ENCODE measurements at places on chromosomes 16 and 17.

GRCh38 chr16:80984124-80984892 is 22.4 kb downstream of the CMC2 start:
- DNase-seq: no peak

GRCh38 chr17:2414446-2415064 is 13.7 kb upstream of the MNT start:
- DNase-seq: no peak

GRCh38 chr17:73625006-73625405 is 19.2 kb downstream of the SDK2 start:
- no peak for DNase-seq

GRCh38 chr17:68821860-68822696 is 133.1 kb downstream of the ABCA8 start:
- no peak for DNase-seq

- DNase-seq: no peak
These were observed 63.7 kb downstream of the SIAH1 start for GRCh38 chr16:48321317-48322036.

GRCh38 chr16:68059804-68060203 is 25.4 kb upstream of the NFATC3 start:
- no peak for DNase-seq

GRCh38 chr16:1525871-1526607 is 7.4 kb upstream of the TMEM204 start:
- no peak for DNase-seq

GRCh38 chr17:34370376-34370996 is 7.5 kb upstream of the CCL1 start:
- DNase-seq: no peak

GRCh38 chr17:58669853-58670252 is 22.0 kb downstream of the TEX14 start:
- DNase-seq: no peak

DNA sequence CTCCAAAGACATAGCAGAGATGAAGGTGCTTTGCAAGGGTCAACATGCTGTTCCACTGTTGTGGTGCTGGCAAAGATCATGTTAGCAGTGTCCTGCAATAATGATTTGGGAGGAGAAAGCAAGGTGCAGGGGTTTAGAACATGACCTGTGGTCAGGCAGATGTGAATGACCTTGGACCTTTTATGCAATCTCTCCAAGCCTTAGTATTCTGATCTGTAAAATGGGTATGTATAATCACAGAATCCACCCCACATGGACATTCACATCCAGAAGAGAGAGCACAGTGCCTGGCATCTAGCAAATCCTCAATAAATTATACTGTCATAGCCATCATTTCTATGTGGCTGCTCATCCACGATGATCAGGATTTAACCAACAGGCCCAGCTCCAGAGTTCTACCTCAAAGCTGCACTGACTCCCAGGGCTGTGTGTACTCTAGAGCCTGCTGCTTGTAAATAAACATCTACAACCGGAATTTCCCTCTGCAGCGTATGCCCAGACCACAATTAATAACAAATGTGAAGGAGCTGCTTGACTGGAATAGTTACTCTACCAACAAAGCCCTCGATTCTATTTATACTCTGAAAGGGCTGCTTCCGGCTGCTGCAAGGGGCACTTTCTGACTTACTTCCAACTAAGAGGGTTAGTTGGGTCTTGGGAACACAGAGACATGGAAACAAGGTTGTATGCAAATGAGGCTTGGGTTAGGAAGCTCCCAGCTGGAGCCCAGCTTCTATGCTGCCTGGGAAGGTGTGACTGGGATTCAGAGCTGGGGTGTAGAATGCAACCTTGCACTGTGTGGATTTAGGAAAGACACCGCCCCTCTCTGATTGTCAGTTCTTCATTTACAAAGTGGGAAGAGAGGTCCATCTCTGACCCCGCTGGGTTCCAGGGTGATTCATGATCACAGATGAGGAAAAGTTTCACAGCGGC is 265.2 kb downstream of the XYLT1 start:
- no peak for DNase-seq

GRCh38 chr17:63826468-63827001 is 696 bp upstream of the PSMC5 start:
- no peak for DNase-seq

GRCh38 chr17:44122816-44123355 is 555 bp downstream of the HDAC5 start:
- no peak for DNase-seq

DNA sequence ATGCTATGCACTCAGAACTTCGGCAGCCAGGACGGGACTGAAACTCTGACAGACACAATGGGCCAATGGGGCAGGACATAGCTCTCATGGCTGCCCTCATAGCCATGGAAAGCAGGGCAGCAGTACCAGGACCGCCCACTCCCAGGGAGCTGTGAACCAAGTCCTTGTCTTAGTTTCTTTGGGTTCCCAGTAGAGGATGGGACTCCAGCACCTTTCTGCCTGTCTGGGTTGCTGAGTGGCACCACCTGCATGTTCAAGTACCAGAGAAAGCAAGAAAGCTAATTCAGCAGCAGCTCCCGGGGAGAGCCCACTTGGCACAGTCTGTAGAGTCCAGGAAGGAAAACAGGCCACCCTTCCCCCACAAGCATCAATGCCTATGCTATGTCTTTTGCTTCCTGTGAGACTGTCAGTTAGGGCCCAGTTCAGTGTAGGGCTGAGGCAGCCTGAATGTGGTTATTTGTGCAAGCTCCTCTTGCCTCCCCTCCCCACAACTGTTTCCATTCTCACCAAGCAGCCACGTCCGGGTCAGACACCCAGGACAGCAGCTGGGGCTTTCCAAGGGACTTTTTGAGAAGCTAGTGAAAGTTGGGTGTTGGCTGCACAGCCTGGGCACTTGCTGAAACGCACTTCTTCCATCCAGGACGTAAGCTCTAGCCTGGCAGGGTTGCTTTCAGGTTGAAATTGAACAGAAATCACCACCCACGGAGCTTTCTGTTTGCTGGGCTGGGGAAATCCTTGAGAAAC is 7.8 kb downstream of the SUPT4H1 start:
- DNase-seq: peak; percentile 76

DNA sequence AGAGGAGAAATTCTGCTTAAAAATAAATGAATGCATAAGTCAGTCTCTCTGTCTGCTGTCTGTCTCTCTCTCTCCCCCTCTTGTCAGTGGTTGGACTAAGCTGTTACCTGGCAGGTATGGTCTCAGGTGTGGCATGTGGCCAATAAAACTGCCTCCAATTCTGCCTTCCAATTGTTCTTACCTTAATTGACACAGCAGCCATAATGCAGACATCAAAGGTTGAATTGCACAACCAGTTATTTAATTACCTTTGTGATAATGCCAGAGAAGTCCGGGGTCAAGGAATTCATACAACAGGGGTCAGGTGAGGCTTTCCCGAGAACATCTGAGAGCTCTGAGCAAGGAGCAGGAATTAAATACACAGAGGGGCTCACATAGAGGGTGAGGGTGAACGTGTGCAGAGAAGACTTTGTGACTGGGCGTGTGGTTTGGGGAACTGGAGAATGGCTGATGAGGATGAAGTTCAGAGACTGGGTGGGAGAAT is 78.8 kb upstream of the CDYL2 start:
- DNase-seq: no peak

- no peak for DNase-seq
These were observed 45.8 kb downstream of the WDR45B start for GRCh38 chr17:82602487-82602886.

- no peak for DNase-seq
These were observed 20.8 kb downstream of the GSE1 start for GRCh38 chr16:85633888-85634287.

- DNase-seq: peak; percentile 77
These were observed 43.3 kb upstream of the CBFA2T3 start for GRCh38 chr16:89020068-89020924.

DNA sequence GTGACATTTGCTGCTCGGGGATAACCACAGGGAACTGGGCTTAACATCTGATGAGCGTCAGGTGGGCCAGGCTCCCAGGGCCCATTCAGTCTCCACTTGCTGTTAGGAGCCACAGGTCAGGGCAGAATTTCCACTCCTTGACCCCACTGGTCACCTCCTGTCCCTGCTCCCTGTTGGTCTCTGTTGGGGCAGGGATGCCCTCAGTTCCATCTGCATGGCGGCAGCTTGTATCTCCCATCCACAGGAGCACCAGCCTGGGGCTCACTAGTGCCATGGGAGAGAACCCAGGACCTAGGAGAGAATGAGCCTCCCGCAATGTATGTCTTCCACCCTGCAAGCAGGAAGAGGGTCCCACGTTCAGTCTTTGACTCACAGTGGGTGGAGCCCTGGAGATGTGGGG is 212.1 kb downstream of the CCDC182 start:
- no peak for DNase-seq

DNA sequence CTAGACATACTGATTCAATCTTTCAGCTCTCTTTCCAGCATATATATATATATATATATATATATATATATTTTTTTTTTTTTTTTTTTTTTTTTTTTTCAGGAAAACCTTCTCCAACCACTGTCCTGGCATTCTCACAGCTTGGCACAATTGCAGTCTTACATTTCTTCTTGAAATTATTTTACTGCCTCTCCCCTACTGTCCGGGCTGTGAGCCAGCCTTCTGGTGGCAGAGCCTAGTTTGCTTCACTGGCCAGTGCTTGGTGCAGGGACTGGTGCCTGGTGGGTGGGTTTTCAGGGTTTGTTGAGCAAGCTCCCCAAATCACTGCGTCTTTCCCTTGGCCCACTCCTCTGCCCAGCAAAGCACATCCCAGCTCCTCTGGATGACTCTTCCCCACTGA is 28.5 kb downstream of the PRSS54 start:
- no peak for DNase-seq

DNA sequence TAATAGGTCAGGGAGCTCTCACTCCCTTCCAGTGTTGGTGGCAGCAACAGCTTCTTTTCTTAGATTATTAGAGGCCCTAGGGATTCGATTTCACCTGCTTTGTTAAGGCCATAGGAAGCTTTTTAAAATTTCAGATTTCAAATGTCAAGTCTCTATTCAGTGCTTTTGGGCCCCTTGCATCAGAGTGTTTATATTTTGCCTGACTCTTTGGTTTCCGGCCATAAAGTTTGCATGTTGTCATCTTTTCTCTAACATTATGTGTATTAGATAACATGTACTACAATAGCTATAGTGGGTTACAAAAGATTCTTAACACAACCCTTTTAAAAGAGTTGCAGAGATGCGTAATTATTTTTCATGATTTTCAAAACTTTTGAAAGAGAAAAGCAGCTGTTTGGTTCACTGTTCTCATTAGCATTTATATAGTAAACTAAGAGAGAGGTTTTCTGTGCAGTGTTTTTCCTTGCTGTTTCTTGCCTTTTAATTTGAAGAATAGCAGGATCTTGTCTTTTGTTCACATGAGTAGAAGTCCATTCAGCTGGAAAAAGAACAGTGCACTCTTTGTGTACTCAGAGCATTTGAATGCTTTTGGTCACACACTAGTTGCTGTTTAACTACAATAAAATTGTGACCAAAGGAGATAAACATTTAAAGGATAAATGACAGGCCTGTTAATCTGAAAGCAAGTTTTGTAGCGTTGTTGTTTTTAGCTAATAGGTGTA is 52.5 kb downstream of the FTO start:
- DNase-seq: no peak

DNA sequence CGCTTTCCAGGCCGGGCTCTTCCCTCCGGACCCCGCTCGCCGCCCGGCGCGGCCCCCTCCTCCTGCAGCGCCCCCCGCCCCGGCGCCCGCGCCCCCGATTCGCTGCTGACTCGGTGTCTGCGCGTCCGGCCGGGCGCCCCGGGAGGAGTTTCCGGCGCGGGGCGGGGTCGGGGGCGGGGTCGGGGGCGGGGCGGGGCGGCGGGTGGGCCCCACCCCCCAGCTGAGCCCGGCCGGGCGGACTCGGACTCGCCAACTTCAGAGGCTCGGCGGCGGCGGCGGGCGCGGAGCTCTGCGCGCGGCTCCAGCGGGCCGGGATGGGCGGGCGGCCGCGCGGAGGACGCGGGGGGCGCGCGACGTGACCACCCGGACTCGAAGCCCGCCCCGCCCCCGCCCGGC is at the start of gene METRNL:
TSS of gene METRNL (plus strand) at position 258 of the 396 bp plus-strand sequence. CDS start 207 bp downstream, outside the sequence.
- peak; percentile 96 for DNase-seq

- DNase-seq: no peak
These were observed 254.9 kb downstream of the PARN start for GRCh38 chr16:14375132-14375491.

DNA sequence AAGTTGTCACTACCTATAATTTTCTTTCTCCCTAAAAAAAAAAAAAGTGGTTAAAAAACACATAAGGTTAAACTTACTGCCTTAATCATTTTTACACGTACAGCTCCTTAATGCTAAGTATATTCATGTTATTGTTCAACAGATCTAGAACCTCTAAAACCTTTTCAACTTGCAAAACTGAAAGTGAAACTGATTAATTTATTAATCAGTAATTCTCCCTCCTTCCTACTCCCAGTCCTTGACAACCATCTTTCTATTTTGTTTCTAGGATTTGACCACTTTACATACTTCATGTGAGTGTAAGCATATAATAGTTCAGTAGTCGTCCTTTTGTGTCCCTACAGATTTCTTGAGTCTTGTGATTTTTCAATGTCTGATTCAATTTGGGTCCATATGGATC is 251.4 kb upstream of the KIF2B start:
- DNase-seq: no peak

GRCh38 chr16:12570046-12570618 is 233.6 kb downstream of the CPPED1 start:
- no peak for DNase-seq

DNA sequence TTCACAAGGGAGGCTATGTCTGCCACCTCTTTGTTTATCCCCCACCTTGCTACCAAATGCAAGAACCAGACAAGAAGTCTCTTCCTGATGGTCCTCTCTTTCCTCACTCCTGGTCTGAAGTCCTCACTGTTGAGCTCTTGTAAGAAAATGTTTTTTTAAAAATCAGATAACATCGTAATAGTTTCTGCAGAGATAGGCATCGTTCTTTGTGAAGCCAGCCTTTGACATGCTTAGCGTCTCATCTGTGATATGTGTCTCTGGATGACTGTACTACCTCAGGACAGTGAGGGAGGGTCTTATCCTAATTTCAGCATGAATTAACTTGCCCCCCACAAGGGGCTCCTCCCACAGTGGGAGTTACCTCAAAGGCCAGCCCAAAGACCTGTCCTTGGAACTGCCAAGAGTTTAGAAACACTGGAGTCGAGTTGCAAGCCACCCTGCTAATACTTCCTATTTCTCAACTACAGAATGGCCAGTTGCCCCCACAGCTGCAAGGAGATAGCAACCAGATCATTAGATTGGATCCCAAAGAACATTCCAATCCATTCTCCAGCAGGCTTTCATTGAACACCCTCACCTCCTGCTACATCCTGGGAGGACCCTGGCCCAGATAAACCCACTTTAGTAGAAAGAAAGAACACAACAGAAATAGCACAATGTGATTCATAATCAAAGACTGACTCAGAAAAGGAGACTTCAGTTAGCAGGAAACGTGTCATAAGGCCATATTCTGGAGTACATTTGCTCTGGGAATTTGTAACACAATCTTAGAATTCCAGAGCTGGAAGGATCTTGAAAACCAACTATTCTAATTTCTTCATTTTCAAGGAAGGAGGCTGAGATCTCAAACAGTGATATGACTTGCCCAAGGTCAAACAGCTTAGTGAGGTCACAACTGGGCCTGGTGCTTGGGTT is 151.0 kb downstream of the IRX3 start:
- no peak for DNase-seq

All from GM10248 (cell line).